ENCODE measurements at places on chromosomes 5 and 9.

DNA sequence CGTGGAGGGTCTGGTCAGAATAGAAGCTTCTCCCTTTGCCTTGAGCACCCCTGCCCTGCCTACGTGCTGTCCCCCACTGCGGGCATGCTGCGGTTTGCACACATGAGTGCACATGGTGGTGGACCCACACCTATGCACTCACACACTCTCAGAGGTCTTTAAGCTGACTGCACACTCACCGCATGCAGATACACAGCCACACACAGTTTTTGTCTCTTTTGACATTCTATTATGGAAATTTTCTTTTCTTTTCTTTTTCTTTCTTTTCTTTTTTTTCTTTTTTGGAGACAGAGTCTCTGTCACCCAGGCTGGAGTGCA lies 584 bp upstream of the ARID3C start:
- DNase-seq = no peak

DNA sequence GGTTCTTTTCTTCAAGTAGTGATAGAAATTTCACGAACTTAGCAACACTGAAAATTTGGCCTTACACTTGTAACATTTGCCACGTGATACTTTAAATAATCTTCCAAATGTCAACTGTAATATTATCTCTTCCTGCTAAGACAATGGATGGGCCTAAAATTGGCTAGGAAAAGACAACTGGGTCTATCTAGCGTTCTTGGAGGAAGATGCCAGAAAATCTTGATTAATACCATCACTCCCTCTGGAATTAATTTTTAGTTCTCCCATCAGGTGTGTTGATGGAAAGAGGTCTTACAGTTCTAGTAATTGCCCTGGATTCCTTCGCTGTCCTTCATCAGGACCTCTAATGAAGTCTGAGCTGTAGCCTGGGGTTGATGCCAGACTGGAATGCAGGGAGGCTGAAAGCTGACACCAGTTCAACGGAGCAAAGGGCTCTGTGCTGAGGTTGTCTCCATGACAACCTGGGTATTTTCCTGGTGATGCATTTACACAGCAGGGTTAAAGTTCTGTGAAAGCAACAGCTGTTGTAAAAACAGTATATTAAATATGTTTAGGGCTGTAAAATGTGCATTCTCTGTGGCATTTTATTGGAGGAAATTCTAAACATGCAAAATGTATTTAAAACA lies 92.3 kb downstream of the GAS1 start:
- DNase-seq = peak; percentile 90

DNA sequence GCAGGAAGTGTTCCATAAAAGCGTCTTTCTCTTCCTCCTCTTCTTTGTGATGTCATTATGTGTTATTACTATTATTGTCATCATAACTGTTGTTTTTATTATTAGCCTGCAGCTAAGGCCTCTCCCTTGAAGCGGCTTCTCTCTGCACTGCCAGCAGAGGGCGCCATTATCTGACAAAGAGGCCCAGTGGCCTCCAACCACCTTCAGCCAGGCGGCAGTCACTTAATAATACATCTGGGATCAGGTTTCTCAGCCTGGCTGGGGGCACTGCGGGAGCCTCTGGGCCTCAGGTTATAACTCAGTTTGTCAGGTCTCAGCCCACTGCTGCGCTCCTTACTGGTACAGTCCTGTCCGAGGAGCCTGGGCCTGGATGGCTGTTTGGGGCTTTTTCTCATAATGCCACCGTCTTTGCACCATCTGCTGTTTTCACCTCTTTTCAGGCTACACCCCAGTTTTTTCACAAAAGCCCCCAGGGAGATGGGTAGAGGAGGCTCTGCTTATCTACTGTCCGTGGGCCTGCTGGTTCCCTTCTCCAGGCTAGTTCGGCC lies 281.9 kb downstream of the NSG2 start:
- peak; percentile 69 for DNase-seq

DNA sequence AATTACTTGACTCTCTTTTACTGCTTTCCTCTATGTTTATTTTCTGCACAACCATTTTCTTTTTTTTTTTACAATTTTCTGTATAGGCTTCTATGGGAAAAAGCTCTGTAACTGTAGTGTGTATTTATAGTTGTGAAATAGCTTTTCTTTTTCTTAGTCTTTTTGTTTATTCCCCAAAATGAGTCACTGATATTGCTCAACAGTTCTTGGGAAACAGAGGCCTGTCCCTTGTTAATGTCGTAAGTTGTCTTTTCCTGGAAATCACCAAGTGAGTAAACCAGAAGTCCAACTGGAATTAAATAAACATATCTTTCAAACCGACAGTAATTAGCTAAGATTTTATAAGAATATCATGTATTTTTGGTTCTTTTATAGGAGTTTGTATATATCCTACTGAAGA lies 325.1 kb upstream of the PRR16 start:
- DNase-seq = peak; percentile 96

- no peak for DNase-seq
These were observed 15.0 kb upstream of the SREK1 start for GRCh38 chr5:66129144-66129543.

- DNase-seq = no peak
These were observed 72.2 kb downstream of the ATG10 start for GRCh38 chr5:82044010-82044409.

- DNase-seq = no peak
These were observed 165.0 kb downstream of the TENT4A start for GRCh38 chr5:6877986-6878828.

DNA sequence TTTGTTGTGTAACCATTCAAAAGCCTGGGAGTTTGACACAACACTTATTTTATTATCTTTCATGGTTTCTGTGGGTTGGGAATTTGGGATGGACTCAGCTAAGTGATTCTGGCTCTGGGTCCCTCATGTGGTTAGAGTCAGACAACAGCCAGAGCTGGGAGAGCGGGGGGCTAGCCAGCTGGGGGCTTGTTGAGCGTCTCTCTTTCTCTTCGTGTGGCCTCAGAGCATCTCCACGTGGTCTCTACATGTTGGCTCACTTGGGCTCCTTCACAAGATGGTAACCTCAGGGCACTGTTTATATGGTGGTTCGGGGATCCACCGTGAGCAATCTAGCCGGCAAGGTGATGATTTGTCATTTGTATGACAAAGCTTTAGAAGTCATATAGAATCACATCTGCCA lies 73.6 kb downstream of the FSTL4 start:
- DNase-seq = no peak

DNA sequence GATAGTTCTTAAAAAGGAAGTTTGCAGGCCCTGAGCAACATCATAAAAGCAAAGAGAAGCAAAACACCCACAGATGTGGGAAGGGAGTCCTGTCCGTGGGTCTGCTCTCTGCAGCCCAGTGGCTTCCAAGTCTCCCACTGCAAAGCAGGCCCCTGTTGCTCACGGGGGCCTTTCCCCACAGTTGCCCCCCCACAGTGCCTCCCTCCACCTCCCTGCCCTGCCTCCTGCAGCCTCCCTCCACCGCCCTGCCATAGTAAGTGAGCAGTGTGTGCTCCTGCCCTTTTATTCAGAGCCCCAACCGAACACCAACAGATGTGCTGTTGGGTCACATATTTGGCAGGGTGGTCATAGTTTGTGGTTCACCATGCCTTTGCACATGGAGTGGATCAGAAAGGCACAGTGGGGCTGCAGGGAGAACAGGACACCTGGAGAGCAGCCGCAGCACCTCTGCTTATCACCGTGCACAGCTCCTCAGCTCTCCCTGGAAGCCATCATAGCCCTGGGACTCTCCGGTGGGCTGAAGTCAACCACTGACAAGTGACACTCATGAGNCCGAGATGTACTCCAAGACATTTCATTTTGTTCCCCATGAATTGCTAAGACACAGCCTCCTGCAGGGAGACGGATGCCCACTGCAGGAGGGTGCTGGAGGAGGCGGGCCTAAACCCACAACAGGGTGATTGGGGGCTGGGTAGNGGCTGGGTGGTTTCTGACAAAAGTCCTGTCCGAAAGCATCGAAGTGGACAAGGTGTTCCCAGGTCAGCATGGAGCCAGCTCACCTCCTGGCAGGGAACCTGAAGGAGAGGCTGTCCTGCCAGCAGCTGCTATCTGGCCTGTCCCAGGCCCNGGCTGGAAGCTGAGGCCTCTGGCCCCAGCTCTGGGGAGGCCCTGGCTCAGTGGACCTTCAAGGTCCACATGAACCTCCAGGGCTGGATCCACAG lies 278.9 kb downstream of the GADD45G start:
- DNase-seq = no peak

DNA sequence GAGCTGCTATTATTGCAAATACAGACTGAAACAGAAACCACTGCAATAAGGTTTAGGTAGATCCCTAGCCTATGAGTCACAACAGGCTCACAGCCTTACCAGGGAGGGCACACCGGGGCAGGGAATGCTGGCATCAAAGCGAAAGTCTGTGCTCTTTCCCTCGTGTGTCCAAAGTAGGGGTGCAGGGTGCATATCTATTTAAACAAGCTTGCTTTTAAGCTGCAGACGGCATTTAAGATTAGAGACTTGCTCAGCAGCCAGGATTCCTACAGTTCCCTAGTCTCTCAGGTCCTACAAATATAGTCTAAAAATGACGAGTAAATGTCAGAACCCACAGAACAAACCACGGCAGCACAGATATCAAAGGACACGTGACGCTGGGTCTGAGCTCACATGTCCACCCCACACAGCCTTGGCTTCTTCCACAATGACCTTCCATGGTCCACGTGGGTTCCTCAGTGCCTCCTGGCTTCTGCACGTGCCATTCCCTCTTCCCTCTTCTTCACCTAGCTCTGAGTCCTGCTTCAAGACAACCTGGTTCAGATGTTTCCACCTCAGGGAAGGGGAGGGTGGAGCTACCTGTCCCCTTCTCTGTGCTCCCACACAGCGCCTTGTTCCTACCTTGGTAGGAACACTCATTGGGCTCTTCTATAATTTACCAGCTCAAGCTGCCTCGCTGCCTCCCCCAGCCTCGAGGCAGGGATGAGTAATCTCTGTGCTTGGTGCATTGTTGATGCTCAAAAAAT lies 193.2 kb downstream of the MAPKAP1 start:
- peak; percentile 52 for DNase-seq

DNA sequence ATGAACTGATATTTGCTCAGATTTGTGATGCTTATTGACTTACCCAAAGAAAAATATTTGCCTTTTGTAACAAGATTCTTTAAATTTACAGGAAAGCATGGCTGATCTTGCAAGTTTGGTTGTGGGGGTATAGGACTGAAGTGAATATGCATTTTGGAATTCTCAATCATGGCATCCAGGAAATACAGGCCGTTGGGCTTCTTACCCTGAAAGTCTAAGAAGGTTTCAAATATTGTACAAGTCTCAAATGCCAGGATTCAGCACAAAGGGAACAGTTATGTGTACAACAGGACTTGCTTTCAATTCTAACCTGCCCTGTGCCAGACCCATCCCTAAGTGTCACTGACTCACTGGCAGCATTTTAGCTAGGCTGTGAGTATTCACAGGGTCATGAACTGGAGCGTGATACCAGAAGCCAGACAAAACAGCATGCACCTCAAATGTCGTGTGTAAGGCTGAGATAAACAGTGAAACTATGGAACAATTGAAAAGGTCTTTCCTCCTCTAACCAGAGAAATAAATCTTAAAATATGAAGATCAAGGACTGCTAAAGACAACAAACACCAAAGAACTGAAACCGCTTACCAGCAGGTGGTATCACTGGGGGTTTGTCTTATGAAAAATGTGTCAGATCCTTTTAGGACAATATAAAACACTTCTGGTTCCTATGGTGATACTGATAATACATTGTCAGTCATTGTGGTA lies 168.6 kb upstream of the RGMB start:
- no peak for DNase-seq

GRCh38 chr9:119963798-119964372 lies 594.6 kb upstream of the BRINP1 start:
- peak; percentile 99 for DNase-seq

GRCh38 chr5:142842994-142843905 lies 73.1 kb downstream of the ARHGAP26 start:
- DNase-seq = peak; percentile 26

DNA sequence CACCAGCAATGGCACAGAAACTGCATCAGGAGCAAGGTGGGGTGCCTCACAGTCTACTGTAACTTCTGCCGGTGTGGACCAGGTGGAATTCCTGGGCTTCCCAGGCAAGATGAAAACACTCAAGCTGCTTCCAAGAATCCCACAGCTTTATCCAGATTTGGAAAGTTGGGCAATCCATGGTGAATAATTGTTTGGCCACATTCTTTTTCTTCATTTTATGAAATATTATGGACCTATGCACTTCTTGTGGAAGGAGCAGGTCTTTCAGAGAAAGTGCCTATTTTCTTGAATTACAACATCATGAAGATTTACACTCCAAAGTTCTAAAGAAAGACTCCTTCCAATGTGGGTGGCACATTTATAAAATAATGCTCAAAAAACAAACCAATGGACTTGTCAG lies 503.6 kb downstream of the SEMA5A start:
- peak; percentile 24 for DNase-seq

- no peak for DNase-seq
These were observed 397.5 kb downstream of the TMEM167A start for GRCh38 chr5:82679660-82680059.

DNA sequence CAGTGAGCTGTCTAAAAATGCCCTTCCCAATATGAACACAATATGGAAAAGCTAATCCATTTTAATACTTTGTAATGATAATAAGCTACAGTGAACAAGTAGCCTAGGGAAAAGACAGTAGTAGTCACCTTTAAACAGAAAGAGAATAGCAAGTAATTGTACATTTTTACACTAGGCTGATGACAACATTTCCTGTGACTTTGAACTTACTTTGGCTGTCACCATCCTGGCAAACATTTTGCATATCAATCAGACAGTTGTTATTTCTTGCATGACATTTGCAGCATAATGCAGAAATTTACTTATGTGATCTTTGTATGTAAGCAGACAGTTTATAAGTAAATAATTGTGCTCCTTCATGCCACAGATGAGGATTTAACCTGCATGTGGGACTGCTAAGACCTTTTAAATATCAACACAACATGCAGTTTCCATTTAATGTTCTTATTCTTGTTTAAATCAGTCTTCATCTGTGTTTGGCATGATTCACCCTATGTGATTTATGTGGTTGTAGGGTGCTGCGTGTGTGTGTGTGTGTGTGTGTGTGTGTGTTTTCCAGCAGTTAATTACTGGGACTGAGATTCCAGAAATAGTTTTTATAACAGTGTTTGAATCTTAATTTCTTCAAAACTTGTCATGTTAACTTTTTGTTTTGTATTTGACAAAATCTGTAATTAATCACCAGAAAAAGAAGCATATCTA lies 997.1 kb upstream of the ARRDC3 start:
- peak; percentile 5 for DNase-seq

- no peak for DNase-seq
These were observed 244.1 kb upstream of the PRR16 start for GRCh38 chr5:120219988-120220387.

- no peak for DNase-seq
These were observed 10.5 kb upstream of the NR4A3 start for GRCh38 chr9:99811172-99811571.

DNA sequence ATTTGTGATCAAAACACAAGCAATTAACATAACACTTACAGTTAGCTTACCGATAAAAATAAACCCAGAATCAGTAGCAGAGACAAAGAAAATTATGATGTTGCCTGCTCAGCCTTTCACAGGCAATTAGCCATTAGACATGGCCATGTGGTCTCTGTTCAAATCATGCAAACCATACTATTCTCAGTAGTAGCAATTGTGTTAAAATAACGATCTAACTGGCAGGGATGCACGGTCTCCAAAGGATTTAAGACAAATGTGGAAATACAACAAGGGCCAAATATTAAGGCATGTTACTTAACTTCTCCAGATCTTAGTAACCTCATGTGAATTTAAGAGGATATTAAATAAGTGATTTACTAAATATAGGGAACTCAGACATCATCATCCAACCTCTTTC lies 59.5 kb downstream of the PTBP3 start:
- peak; percentile 17 for DNase-seq
